ENCODE measurements at places on chromosomes 11 and 22. TPM values are rescaled to one million over a fixed set of nuclear protein-coding genes. Genes with fewer than 3 reads are reported as not detected.

DNA sequence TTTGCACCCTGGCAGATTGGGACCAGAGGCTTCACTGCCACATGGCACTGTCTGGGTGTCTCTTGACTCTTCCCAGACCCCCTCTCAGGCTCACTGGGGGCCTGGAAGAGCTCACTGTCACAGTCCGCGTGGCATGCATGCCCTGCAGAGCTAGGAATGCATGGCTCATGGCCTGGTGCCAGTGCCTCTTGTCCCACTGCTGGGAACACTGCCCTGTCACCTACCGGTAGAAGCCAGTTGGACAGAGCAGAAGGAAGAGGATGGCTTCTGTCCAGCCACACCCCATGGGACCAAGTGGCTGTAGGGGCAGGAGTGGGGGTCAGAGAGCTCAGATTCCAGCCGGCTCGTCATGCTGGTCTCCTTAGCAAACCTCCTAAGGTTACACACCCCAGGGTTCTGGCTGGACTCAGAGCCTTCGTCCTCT, 29.7 kb downstream of the MB start:
- DNase-seq: peak; percentile 15
- peaks cover 15% of the 10 kb centered on the region for H3K4me1 ChIP-seq
- H3K36me3 ChIP-seq: no peaks in the 10 kb centered on the region
- no peaks in the 10 kb centered on the region for H3K27me3 ChIP-seq
- H3K27ac ChIP-seq: no peak overlapping the region
- no peak overlapping the region for H3K4me3 ChIP-seq

DNA sequence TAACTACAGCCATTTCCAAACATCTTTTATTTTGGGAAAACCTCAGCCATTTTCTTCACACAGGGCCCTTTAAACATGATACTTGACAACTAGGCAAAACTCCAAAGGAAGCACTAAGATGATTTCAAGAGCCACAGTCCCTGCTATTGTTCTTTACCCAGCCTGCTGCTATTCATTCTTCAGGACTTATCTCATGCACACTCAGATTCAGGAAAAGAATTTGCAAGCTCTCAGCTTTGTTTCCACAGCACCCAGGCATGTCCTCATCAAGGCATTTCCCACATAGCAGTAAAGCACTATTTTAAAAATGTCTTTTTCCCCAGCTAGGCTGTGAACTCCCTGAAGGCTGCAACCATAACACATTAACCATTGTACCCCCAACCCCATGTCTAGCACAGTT, 609.3 kb upstream of the CCDC90B start:
- H3K27ac ChIP-seq: no peak overlapping the region
- no peaks in the 10 kb centered on the region for H3K4me1 ChIP-seq
- H3K4me3 ChIP-seq: no peak overlapping the region
- no peaks in the 10 kb centered on the region for H3K36me3 ChIP-seq
- H3K27me3 ChIP-seq: no peaks in the 10 kb centered on the region

DNA sequence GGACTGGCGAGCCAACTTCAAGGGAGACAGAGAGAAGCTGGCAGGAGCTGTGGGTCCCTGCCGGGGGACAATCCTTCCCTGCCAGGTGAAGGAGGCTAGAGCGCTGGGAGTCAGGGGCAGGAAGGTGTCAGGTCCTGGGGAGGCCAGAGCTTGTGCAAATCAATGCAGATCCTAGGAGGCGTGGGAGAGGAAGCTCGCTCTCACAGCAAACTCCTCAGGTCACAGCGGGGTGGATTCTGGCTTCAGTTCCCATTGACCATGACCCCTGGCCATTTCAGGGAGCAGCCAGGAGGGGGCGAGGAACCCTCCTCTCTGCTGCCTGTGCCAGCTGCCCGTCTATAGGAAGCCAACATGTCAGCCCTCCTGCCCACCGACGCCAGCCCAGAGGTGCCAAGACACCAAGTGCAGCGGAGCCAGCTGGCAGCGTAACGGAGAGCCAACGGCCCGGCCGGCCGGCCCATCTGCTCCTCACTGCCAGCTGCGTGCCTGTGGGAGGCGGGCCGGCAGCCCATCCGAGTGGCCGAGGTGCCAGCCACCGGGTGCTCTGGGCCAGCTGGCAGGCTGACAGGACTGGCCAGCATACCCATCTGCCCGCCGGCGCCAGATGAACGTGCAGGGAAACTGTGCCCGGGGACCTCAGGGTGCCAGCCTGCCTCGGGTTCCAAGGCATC, 374.8 kb downstream of the MIAT start:
- H3K36me3 ChIP-seq: no peaks in the 10 kb centered on the region
- H3K27me3 ChIP-seq: peaks cover 10% of the 10 kb centered on the region
- peak; percentile 27 for DNase-seq
- no peaks in the 10 kb centered on the region for H3K4me1 ChIP-seq

DNA sequence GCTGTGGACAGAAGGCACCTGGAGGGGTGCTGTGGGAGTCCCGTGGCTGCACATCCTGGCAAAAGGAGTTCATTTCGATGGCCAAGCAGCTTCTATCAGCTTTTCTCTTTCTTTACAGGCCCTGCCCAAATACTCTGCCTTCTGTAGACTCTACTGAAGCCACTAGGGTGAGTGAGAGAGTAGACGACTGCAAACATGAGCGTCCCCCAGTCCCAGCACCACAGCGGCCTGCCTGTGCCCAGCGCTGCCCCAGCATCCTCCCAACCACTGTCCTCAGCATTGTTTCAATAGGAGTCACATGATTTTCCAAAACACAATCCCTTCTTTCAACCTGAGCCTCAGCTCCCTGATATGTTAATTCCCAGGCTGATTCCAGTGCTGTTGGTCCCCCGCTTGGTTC, 110.0 kb downstream of the KIRREL3 start:
- 0 out of 2 replicates have a peak, but pooled peaks cover under 1% of the 10 kb centered on the region for H3K36me3 ChIP-seq
- no peaks in the 10 kb centered on the region for H3K27me3 ChIP-seq
- no peak for DNase-seq

- H3K27ac ChIP-seq: peak overlapping the region; percentile 65
- H3K4me3 ChIP-seq: no peak overlapping the region
- no peaks in the 10 kb centered on the region for H3K27me3 ChIP-seq
- H3K4me1 ChIP-seq: peaks cover 32% of the 10 kb centered on the region
Observed at GRCh38 chr11:46363455-46364005, 16.3 kb downstream of the DGKZ start.

Gene MAML2
- 22.1 TPM for total RNA-seq

DNA sequence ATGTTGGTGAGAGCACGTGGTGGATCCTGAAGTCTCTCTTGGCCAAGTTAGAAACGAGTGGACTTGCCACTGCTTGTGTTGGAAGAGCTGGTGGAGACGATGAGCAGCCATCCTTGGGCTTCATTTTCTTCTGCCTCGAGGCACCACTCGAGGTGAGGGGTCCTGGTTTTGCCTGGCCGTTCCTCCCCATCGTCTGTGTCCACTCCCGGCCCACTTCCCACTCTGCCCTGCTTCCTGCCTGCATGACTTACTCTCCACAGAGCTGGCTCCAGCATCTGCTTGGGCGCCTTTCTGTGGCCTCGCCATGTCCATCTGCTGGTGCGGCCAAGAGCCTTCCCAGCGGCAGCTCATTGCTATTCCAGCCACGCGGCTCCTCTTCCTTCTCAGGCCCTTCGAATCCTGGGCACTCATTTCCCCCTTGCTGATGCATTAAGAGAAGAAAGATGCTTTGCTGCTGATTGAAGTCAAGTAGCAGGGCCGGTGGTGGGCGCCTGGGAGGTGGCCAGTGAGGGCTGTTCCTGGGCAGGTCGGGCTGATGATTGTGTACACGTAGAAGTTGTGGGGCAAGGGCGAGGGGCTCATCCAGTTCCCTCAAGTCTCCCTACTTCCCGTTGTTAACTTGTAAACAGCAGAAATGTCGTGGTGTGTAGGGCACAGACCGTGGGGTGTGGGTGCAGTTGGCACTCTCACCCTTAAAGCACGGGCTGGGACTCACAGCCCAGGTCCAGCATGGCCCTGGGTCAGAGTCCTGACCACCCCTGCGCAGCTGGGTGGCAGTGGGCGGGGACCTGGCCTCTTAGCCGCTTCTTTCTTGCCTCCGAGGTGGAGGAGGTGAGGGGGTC, 292.0 kb downstream of the TBC1D22A start:
- no peaks in the 10 kb centered on the region for H3K36me3 ChIP-seq
- no peak overlapping the region for H3K4me3 ChIP-seq
- H3K4me1 ChIP-seq: no peaks in the 10 kb centered on the region
- no peaks in the 10 kb centered on the region for H3K27me3 ChIP-seq
- no peak for DNase-seq

Gene IL17REL
- total RNA-seq: not detected

- no peaks in the 10 kb centered on the region for H3K4me1 ChIP-seq
- H3K36me3 ChIP-seq: no peaks in the 10 kb centered on the region
- no peak for DNase-seq
Observed at GRCh38 chr22:42769238-42769573, 48.5 kb upstream of the A4GALT start.

GRCh38 chr22:18088825-18089568, 11.2 kb downstream of the PEX26 start:
- no peak overlapping the region for H3K27ac ChIP-seq
- peaks cover 15% of the 10 kb centered on the region for H3K4me1 ChIP-seq
- DNase-seq: no peak
- no peaks in the 10 kb centered on the region for H3K27me3 ChIP-seq
- H3K36me3 ChIP-seq: peaks cover 4% of the 10 kb centered on the region

- no peaks in the 10 kb centered on the region for H3K27me3 ChIP-seq
- no peak overlapping the region for H3K27ac ChIP-seq
- DNase-seq: no peak
- H3K4me1 ChIP-seq: no peaks in the 10 kb centered on the region
- H3K4me3 ChIP-seq: no peak overlapping the region
Observed at GRCh38 chr11:128772814-128773213, 78.9 kb downstream of the FLI1 start.

All from GM23248 (cell line).